ENCODE measurements at places on chromosomes 1 and 21. TPM values are rescaled to one million over a fixed set of nuclear protein-coding genes. Genes with fewer than 3 reads are reported as not detected.

DNA sequence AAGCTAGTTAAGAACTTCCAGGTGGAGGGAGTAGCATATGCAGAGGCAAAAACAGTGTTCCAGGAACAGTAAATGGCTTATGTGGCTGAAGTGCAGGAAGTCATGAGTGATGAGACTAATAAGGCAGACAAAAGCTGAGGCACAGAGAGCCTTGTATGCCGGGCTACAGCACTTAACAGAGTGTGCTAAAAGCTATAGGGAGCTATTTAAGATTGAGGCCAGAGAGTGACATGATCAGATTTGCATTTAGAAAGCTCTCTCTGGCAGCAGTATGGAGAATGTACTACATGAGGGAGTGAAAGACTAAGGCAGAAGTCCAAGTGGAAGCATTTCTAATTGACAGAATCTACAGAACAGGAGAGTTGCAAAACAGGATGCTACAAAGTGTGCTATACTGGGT is 38.6 kb downstream of the WASF2 start:
- DNase-seq, result no peak

GRCh38 chr1:198116069-198116468 is 40.7 kb upstream of the NEK7 start:
- no peak for DNase-seq

- DNase-seq, result no peak
Observed at GRCh38 chr1:244674446-244674845, 21.5 kb downstream of the DESI2 start.

DNA sequence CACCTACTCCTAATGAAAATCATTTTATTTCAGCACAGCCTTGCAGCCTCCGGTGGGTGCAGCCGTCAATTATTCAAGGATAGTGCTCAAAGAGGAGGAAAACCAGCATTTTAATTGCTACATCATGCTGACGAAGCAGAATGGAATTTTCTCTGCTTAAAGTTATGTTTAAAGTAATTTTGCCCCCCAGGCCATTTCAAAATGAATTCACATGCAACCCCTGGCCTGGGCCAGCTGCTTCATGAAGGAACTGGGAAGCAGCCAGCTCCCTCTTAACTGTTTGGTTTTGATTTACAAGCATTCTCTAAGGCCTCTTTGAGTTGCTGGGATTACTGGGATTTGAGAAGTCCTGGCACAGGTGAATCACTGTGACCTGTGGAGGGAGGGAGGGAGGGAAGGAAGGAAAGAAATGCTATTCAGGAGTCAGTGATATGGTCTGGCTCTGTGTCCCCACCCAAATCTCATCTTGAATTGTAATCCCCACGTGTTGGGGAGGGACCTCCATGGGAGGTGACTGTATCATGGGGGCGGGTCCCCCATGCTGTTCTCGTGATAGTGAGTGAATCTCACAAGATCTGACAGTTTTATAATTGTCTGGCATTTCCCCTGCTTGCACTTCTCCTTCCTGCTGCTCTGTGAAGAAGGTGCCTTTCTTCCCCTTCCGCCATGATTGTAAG is 66.0 kb downstream of the PGBD5 start:
- no peak for DNase-seq

DNA sequence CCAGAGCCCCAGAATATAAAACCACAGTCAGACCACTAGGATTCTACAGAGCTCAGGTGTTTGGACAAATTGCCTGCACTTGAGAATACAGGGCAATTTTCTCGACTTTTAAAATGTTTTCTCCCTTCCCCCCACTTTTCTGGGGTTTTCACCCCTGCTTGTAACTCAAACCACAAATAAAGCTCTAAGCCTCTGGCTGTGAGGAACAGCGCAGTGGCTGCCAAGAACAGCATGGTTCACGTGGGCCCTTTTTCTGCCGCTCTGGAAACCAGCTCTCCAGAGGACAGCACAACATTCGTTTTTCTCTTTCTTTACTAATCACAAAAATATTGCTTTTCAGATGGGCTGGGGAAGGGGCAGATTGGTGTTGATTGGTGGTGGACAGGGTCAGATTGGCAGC is 102.2 kb upstream of the JUN start:
- DNase-seq, result no peak

The OR14A2 gene
- total RNA-seq, result not detected

GRCh38 chr1:181985281-181985680 is 76.2 kb downstream of the ZNF648 start:
- no peak for DNase-seq

DNA sequence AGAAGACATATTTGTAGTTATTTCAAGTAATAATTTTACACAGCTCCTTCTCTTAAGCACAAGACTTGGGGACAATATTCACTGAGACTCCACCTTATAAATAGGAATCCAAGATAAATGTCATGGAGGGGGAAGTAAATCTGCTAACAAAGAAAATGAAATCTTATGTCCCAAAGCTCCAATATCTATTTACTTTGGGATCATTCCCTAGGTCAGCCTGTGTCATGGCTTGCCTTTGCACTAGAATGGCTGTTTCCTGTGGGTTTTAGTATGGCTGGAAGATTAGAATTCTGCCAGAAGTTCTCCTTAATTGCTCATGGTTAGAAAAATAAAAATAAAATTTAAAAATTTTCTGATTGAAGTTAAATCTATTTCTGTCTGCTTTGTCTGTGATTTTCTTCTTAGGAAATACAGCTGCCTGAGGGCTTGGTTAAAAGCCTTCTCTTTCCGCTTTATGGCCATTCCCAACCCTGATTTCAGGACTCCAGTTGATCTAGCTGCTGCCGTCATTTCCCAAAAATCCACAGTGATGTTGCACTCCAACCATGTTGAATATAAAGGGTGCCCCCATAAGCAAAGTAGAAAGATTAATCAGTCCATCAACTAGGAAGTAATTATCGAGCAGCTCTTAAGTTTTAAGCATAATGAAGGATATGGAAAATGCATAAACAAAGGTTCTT is 326.4 kb upstream of the LYPLAL1 start:
- DNase-seq, result no peak

The KRTAP7-1 gene
- total RNA-seq, result not detected

DNA sequence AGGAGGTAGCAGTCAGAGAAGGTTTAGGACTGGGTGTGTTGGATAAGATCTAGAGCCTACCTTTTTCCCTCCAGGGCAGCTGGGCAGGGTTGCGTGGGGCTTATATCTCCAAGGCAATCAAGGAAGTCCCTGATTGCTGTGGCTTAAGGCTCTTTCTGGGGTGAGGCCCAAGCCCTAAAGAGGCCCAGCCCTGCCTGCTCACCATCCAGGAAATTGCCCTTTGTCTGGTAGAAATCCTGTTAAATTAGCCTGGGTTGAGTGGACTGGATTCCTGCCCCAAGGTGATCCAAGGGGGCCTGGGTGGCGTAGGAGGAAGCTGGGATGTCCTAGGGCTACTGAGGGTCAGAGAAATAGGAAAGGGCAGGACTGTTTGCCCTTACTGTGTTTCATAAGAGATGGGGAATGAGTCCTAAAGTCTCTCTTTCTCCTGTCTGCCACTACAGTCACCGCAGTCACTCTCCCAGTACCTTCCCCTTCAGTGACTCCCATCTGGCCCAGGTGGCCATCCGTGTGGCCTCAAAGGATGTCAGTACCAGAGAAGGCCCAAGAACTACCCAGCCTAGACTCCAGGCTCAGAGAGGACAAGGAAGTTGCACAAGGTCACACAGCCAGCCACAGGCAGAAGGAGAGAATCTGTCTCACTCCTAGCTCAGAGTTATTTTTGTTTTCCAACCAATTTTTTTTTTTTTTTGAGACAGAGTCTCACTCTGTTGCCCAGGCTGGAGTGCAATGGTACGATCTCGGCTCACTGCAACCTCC is 25.8 kb downstream of the MFSD2A start:
- no peak for DNase-seq

DNA sequence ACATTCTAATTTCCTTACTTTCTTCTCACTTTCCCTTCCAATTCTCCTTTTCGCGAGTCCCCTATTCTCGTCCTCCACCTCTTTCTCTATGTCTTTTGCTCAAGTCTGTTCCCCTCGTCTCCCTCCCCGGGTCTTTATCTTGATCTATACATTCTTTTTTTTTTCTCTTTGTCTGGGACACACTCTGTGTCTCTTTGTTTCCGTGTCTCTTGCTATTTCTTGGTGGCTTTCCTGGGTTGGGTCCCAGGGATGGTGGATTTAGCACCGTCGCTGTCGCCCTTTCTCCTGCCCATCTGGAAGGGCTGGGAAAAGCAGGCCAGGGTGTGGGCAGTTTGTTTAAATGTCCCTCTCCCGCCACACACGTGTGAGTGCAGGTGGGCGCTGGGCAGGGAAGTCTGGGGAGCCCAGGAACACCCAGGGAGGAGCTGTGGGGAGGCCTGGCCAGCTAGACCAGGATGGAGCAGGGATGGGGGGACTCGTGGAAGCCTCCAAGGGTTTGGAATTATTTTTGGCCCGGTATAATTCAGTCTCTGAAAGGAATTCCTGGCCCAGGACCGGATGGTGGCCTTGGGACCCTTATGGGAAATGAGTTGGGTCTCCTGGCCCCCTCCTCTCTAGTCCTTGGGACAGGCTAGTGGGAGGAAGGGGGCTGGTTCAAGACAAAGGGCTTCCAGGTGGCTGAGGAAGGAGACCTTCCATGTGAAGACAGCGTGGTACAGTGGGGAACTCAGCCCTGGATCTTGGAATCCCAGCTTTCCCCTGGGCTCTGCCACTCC is 9.5 kb upstream of the ID3 start:
- DNase-seq, result no peak

The GPR37L1 gene
- 0.04 TPM for total RNA-seq

The ZMYND12 gene
- 2.0 TPM for total RNA-seq

The NTMT2 gene
- total RNA-seq, result not detected

DNA sequence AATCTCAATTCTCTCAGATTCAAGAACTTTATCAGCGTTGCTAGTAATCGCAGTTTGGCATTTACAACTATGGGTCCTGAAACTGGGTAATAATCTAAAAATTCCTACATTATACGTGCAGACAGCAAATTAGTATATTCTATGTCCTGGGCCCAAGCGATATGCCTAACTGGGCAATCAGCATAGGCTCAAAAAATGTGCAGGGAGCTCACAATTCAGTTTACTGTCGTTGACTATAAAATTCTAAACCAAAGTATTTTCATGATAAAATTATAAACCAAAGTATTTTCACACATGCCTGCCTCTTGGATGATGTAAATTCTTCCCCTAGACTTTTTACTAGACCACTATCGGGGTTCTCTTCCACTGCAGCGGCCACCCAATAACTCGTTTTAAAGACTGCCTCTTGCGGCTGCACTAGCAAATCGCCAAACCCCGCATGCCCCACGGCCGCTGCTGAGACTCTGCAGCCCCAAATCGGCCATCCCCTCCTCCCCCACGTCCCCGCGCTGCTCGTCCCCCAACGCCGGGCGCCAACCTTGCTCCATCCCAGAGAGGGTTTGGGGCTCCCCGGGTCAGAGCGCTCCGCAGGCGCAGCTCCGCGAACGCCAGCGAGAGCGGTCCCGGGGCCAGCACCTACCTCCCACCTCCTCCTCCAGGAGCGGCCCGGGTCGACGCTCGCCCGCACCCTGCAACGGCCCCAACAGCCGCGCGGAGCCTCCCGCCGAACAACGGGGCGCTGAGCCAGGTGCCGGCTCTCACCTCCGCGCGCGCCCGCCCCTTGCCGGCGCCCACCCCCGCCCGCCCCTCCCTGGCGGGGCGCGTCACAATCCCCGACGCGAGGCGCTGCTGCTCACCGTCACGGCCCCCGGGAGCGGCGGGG is 506 bp downstream of the SSX2IP start:
- no peak for DNase-seq

DNA sequence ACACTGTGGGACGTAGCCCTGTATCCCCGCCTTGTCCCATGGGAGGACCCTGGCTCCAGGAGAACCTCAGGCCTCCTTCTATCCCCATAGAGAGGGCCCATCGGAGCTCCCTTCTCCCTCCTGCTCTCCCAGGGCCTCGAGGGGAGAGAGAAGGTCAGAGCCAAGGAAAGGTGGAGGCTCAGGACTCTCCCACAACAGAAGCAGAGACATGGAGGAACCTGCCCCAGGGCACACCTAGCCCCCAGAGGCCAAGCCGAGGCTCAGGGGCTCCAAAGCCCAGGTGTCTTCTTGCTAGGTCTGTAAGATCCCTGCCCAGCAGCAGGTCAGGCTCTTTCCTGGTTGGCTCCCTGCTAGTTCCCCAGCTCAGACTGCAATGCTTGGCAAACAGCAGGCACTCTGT is 34.4 kb upstream of the ARF1 start:
- DNase-seq, result no peak

GRCh38 chr21:41018431-41018830 is 149.5 kb upstream of the BACE2 start:
- no peak for DNase-seq

DNA sequence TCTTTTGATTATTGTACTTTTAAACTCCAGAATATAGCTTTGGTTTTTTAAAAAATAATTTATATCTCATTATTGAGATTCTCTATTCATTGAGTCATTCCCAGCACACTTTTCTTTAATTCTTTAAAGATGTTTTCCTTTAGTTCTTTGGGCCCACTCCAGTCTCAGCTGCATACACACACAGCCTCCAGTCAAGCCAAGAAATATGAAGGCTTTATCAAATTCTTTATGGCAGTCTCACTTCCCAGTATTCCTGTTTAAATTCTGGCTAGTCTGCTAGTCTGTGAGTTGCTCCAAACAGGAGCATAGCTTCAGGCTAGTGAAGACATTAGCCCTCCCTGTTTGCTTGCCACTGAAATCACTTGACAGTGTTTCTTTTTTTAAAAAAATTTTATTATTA is 61.2 kb downstream of the CRP start:
- DNase-seq, result no peak

The LY9 gene
- not detected for total RNA-seq

The FLG2 gene
- not detected for total RNA-seq

The KCNA3 gene
- 0.75 TPM for total RNA-seq

DNA sequence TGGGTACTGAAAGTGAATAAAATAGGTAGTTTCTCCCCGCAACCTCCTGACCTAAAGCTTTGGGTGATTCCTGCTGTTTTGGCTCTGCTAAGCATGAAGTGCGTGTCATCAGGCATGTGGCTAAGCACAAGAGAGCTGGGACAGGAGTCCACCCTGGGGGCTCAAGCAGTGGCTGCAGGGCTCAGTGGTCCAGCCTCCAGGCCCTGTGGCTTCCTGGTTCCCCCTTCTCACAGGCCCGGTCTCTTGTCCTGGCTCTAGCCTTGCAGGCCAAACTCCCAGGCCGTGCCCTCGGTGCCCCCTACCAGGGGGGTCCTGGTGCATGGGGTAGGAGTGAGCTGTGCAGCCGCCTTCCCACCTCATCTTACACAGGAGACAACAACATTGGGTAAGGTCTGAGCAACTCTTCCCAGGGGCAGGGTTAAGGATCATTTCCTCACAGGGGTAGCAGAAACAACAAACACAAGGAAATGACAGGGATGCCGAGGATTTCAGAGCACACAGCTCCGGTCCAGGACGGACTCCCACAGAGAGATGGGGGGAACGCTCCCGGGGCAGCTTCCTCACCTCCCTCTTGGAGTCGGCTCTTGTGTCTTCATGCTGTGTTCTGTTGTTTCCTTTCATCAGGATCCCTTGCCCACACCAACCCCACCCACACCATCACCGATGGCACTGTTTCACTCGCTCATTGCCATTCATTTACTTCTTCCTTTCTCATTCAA is 19.8 kb upstream of the SLC2A1 start:
- DNase-seq, result no peak

- no peak for DNase-seq
Observed at GRCh38 chr21:28770867-28771661, 221.6 kb downstream of the LTN1 start.

All from progenitor cell of endocrine pancreas (in vitro differentiated cells).